ENCODE measurements at places on chromosomes 3 and 15.
A peak's percentile ranks its signal among the peaks of the same experiment; 100 is the strongest.

DNA sequence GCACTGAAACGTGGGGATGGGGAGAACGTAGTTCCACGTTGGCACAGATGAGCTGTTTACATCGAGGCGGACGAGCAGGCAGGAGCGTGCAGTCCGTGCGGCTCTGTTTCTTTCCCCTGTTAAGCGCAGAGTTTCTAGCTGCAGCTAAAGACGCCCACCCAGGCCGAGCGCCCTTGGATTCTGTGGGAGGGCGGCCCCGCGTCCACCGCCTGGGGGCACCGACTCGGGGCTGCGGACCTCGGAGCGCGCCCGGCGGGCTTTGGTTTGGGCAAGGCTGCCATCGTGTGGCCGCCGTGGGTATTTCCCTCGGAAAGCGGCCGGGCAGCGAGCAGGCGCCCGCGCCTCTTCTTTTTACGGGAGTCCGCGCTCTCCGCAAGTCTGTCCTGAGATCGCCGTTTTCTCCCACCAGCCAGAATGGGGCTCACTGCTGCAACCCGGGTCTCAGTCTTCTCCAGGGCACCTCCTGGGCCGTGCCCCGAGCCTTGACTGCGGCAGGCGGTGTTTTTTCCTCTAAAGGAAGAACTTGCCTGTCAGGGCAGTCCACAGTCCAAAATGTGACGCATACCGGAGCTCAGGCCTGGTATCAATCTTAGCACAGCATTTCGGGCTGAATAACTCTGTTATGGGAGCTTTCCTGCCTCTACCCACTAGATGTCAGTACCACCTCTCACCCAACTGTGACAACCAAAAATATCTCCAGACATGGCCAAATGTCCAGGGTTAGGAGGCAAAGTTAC, 219.9 kb upstream of the IGF1R start:
- DNase-seq, result peak; percentile 36

DNA sequence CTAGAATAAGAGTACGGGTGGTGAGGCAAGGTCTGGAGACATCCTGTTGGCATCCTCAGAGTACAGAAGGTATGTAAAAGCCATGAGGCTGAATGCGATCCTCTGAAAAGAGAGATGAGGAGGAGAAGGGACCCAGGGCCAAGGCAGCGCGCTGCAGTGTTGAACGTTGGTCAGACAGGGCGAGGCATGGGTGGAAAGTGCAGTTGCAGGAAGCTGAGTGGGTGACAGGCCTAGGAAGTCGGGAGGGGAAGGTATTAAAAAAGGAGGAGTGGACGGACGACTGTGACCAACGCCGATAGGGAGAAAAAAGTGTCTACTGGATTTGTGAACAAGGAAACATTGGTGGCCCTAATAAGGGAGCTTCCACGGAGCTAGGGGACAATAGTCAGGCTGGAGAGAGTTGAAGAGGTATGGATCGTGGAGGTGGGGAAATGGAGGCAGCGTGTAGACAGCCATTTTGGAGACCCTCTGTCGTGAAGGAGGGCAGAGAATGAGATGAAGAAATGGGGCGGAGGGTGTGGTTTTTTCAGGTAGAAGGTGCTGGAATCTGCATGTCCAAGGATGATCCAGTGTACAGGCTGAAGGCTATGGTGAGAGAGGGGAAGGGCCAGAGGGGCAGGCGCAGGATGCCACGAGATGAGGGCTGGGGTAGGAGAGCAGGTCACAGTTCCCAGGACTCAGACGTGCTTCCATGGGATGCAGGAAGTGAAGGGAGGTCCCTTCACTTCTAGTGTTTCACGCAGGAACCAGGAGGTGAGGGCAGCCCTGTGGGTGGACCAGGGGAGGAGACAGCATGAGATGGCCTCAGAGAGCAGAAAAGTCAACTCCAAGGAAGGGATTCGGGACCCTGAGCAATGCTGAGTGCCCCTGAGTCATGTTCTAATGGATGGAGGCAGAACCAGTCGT, 115.9 kb downstream of the ASB7 start:
- DNase-seq, result no peak

DNA sequence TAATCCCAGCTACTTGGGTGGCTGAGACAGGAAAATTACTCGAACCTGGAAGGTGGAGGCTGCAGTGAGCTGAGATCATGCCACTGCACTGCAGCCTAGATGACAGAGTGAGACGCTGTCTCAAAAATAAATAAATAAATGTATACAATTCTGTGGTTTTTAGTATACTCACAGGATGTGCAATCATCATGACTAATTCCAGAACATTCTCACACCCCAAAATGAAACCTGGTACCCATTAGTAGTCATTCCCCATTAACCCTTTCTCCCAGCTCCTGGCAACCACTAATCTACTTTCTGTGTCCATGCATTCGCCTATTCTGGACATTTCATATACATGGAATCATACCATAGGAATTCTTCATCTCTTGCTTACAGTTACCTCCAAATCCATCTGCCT, 44.5 kb downstream of the LRRFIP2 start:
- DNase-seq, result no peak

DNA sequence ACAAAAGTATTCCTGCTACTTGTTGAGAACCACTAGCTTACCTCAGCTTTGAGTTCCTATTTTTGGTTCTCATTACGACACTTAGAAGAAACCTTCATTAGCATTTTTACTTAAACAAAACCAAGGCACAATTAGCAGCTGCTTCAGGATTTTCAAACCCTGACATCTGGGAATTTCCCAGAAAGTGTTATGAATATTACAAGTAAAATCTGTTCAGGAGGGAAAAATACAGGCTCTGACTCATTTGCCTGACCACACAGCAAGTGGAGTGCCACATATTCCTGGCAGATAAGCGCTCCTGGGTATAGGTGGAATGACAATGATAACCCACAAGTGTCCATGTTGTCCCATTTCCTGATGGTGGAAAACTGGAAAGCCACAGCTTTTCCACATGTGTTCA, 10.3 kb upstream of the RFTN1 start:
- no peak for DNase-seq

- DNase-seq, result no peak
Observed at GRCh38 chr3:73591286-73591800, 33.4 kb downstream of the PDZRN3 start.

- DNase-seq, result no peak
Observed at GRCh38 chr15:83290236-83290635, 5.8 kb upstream of the BNC1 start.

- DNase-seq, result no peak
Observed at GRCh38 chr15:68276668-68277067, 877 bp upstream of the FEM1B start.

DNA sequence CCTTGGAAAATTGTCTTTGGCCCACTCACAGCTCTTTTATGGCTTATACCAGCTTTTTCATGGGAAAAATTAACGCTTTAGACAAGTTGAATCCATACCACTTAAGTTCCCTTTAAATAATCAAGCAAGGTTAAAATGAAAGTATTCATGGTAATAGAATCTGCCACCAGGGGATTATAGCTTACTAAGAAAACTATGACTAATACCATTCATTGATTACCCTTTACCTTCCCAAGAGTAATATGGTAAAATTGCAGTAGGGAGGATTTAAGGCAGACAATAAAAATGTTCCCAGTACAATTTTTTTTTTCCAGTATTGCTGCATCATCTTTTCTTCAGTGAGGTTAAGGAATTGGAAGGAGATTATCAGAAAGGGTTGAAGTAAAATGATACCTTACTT, 641.1 kb upstream of the NAALADL2 start:
- DNase-seq, result no peak

DNA sequence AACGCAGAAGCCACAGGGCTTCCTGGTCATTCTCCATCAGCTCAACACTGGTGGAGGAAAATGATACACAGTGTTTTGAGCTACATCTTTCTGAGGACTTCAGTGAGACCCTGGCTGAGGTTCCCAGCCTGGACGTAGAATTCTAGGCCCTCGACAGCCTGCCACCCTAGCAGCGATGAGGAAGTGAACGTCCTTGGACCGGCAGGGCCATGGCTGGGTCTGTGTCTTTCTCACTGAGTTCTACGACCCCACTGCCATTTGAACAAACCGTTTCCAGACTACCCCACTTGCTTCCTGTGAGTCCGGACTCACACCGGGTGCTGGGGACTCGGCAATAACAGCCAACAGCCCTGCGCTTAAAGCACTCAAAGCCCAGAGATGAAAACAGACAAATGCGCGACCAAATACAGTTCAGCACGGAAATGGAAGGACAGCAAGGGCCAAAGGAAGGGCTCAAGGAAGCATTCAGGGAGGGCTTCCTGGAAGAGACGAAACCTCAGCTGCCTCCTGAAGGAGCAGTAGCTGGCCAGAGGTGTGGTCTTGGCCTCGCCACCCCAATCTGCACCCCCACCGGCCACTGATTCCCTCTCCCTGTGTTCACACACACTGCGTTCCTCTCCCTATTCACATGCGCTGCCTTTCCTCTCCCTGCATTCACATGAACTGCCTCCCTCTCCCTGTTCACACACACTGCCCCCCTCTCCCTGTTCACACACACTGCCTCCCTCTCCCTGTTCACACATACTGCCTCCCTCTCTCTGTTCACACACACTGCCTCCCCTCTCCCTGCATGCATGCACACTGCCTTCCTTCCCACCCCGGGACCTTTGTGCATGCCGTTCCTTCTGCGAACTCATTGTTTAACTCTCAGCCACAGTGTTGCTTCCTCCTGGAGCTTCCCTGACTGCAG, 136.3 kb upstream of the PRR20G start:
- no peak for DNase-seq

- no peak for DNase-seq
Observed at GRCh38 chr3:128012050-128012449, 40.2 kb upstream of the SEC61A1 start.

GRCh38 chr3:72694398-72694797, 153.8 kb downstream of the SHQ1 start:
- no peak for DNase-seq

GRCh38 chr3:169886671-169887070, 16.9 kb upstream of the LRRC31 start:
- no peak for DNase-seq

- DNase-seq, result no peak
Observed at GRCh38 chr15:95812491-95812890, 518.0 kb upstream of the NR2F2 start.
